ENCODE measurements at places on chromosomes 5 and 9.
A peak's percentile ranks its signal among the peaks of the same experiment; 100 is the strongest.

- DNase-seq: peak; percentile 17
Measured at GRCh38 chr5:123094919-123095797, 6.1 kb downstream of the PRDM6 start.

DNA sequence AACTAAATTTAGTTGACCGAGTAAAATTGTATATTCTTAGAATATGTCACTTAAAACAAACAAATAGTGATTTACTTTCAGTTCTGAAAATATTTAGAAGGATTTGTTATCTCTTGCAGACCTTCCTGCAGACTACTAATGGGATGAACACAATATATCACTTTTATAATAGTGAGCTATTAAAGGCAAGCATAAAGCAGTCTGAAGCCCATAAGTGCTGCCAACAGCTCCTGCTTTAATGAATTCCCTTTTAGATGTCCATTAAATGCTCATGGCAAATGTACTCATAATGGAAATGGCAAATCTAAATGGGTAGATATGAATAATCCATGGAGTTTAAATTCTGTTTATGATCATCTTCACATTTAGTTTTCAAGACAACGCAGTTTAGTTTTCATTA is 170.2 kb downstream of the RANBP17 start:
- no peak for DNase-seq

GRCh38 chr5:113112435-113112834 is 135.8 kb downstream of the DCP2 start:
- no peak for DNase-seq

- no peak for DNase-seq
Measured at GRCh38 chr5:106661866-106662265, 1008.9 kb downstream of the EFNA5 start.

GRCh38 chr9:130780865-130781504 is 54.1 kb upstream of the ABL1 start:
- DNase-seq: no peak

DNA sequence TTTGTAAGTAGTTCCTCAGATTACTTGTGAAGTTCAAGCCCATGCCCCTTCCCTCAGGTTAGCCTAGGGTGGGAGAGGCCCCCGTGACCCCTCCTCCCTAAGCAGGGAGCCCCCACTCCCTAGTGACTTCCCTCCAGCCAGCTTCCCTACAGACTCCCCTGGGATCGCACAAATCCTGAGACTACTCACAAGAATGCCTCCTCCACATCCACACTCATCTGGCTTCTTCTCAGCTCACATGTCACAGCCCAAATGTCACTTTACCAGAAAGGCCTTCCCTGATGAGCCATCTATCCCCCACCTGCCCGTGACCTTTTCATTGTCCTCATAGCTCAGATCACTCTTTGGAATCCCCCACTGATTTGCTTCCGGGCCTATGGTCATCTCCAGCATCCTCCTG is 96.7 kb upstream of the ARAP3 start:
- no peak for DNase-seq

DNA sequence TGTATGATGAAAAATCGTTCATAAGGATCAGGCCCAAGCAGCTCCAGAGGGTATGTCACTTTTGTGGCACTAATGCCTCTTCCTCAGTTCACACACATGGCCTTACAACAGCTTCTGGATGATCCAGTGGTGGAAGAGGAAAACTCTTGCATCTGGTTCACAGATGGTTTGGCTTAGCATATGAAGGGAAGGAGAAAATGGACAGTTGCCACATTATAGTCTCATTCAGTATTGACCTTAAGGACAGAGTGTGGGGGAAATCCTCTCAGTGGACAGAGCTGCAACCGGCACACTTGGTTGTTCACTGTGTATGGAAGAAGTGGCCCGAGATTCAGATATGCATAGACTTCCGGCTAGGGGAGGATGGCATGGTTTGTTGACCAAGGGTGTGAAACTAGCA is 22.8 kb downstream of the C9orf57 start:
- no peak for DNase-seq

GRCh38 chr5:68659881-68660280 is 433.9 kb upstream of the SLC30A5 start:
- DNase-seq: no peak

DNA sequence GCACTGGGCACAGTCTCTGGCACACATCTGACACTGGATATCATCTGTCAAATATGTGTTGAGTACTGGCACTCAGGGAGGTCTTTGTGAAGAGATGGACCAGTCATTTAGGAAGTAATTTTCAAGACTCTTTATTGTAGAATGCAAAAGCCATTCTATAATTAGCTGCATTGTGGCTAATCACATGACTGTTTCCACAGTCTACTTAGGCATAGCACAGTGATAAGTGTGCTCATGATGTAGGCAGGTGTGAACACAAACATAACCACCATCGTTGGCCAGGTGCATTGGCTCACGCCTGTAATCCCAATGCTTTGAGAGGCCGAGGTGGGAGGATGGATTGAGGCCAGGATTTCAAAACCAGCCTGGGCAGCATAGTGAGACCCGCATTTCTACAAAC is 62.2 kb downstream of the CFAP77 start:
- DNase-seq: no peak

GRCh38 chr5:90740244-90740799 is 181.7 kb downstream of the ADGRV1 start:
- no peak for DNase-seq

- no peak for DNase-seq
Measured at GRCh38 chr9:3049636-3050035, 205.7 kb upstream of the PUM3 start.

- DNase-seq: no peak
Measured at GRCh38 chr5:142767911-142768310, 2.3 kb upstream of the ARHGAP26 start.

DNA sequence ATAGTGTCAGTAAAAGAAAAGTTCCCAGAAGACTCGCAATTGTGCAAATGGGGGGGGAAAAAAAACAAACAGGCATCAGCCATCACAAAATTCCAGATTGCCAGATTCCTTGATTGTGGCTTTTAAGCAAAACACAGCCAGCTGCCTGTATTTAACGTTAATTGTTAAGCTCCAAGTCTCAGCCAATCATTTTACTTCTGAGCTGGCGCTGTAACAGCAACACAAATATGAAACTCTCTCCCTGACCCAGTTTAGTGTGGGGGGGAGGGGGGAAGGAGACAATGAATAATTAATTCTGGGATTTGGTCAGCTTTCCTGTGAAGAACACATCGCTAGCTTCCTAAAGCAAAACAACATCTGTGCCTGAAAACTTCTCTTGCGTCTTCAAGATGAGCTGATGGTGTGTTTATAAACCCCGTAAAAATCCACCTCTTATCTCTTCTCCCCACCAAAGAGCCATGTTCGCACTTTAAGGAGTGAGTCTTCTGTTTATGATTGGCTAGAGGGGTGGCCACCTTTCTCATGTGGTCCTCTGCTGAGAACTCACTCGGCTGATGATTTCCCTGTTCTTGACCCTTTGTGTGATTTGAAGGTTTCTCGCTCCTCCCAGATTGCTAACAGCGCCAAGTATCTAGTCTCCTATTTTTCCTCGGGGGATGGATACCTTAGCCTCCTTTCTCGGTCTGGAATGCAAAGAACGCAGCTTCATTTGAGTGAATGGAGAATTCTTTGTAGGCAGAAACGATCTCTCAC is 160.2 kb upstream of the DAPK1 start:
- DNase-seq: no peak

DNA sequence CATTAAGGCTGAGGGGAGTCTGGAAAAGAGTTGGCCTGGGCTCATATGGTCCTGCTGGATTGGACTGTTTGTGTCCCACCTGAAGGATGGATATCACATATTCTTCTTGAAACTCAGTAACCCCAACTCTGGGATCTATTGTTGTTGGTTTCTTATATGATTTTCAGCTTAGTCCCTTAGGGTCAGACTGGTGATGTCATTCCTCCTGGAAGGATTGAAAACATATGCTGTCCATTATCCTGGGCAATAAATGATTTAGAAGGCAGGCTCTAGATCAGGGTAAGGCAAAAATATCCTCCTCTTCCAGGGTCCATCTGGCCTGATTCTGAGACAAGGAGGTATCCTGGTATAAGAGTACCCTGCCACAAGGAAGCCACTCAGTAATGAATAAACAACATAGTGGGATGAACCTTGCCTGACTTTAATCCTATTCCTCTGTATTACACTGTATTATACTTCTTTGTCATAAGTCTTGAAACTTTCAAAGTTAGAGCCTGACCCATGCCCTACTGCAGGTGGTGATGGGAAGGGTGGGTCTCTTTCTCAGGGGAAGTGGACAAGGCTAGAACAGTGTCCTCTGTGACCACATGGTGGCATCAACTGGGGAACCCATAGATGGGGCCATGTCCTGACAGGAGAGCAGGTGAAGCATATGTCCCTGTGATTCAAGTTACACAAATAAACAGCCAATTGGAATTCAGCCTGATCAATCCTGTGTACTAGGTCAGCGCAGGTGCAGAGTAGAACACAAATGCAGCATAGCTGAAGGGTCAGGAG is 454.4 kb upstream of the TRPC7 start:
- no peak for DNase-seq

GRCh38 chr5:55421074-55421529 is 113.3 kb downstream of the MTREX start:
- DNase-seq: peak; percentile 16

DNA sequence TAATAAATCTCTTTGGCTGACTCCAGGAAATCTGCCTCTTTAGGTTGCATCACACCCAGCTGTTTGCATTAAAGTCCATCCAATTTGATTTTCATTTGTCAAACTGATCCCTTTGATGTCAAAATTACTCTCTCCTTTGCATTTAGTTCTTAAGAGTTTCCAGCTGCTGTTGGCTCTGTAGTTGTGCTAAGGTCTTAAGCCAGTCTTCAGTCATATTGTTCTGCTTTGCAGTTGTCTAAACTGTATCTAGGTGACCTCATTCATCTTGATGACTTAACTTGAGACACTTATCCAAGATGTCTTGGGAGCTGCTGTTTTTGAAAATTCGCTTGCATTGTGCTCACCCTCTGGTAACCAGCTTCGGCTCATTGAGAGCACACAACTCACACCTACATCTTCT is 386.9 kb upstream of the TLE4 start:
- no peak for DNase-seq

- no peak for DNase-seq
Measured at GRCh38 chr5:14161825-14162556, 18.8 kb downstream of the TRIO start.

GRCh38 chr5:142239394-142240159 is 85.2 kb downstream of the SPRY4 start:
- DNase-seq: no peak

GRCh38 chr5:137710086-137710485 is 25.8 kb downstream of the KLHL3 start:
- no peak for DNase-seq

DNA sequence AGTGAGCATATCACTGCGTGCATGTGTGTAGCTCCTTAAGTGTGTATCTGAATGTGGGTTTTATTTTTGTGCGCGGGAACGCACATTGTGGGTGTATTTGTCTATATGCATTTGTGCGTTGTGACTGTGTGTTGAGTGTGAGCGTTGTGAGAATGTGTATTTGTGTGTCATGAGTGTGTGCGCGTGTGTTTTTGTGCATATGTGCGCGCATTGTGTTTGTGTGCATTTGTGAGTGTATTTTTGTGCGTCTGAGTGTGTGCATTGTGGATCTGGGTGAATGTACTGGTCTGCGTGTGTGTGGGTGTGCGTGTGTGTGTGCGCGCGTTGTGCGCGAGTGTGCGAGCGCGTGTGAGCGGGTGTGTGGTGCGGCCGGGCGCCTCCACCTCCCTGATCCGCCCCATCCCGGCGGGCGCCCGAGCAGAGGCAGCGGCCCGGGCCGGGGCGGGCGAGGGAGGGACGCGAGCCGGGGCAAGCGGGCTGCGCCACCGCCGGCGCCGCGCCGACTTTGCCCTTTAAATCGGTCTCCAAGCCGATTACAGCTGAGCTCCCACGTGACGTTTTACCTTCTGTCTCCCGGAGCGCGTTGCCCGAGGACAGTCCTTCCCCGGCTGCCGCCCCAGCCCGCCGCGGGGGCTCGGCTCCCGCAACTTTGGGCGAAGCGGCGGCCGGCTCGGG is at the start of gene RASGRF2:
Gene RASGRF2 (plus strand): TSS at position 596 of the 675 bp plus-strand sequence. CDS start 376 bp downstream, outside the sequence.
- DNase-seq: peak; percentile 68

GRCh38 chr5:41683181-41683580 is 172.8 kb upstream of the PLCXD3 start:
- DNase-seq: no peak

DNA sequence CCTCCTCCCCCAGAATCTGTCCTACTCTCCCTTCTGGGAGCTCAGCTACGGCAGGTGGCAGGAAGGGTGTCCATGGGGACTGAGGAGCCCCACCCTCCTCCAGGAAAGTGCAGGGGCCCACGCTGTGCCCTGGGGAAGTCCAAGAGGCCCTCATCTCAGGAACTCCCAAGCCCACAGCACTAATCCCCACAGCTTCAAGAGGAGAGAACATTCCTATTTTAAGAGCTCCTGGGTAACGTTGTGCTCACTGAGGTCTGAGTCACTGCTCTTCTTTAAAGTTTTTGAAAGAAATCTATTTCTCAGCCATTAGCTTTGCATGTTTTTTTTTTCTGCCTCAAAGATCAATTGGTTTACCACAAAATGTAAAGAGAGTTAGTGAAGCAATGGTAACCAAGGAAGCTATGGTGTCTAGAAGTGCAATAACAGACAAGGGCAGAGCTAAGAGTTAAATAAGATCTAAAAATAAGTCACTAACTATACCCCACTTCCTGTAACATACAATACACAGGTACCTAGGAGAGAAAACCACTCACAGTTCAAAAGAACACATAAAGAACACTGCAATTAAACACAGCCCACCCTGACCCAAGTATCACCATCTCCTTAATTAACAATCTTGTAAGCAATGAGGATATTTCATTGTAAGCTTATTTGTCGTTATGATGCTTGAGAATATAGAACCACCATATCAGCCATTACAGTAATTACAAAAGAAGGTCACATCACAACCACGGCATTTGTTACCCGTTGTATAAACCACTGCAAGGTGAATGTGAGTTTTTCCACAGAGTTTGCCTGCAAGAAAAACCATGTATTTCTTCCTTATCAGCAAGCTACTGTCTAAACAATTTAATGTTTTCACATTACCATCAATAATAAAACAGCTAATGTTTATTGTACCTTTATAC is 382.3 kb upstream of the SLC30A5 start:
- no peak for DNase-seq

DNA sequence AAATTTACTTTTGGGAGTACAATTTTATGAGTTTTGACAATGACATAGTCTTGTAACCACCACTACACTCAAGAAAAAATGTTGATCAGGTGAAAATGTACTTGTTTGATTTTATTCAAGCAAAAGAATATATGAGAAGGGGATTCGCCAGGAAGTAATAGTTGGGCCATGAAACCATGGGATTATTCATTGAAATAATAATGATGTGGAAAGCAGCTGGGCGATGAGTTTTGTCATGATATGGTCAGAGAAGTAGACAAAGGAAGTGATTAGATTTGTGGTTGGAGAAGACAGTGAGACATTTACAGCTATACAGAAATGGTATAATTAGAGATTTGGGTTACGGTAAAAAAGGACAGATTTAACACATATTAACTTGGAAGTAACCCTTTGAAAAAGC is 11.2 kb downstream of the HMGCR start:
- no peak for DNase-seq

DNA sequence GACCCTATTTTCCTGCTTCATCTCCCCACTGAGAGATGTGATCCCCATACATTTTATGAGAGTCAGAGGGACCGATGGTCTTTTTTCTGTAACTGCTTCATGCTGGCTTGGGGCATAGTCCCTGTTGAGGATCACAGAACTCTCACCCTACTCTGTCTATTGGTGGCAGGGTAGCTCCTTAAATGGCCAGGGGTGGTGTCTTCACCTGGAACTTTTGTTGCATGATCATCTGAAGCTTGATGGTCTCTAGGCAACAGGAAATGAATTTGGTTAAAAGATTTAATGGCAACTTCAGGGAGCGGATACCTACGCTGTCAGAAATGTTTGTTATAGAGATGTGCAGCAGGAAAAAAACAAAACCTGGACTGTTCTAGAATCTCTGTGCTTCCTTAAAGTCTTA is 87.0 kb upstream of the GLIS3 start:
- DNase-seq: no peak

Data from activated CD4-positive, alpha-beta T cell treated with anti-CD3 and anti-CD28 coated beads for 48 hours (primary cell).